ENCODE measurements at places on chromosomes 11 and 22. TPM values are rescaled to one million over a fixed set of nuclear protein-coding genes. Genes with fewer than 3 reads are reported as not detected.

The MMP27 gene
- not detected for polyA plus RNA-seq

The LSP1 gene
- 587 TPM for polyA plus RNA-seq

The GAB4 gene
- polyA plus RNA-seq: not detected

DNA sequence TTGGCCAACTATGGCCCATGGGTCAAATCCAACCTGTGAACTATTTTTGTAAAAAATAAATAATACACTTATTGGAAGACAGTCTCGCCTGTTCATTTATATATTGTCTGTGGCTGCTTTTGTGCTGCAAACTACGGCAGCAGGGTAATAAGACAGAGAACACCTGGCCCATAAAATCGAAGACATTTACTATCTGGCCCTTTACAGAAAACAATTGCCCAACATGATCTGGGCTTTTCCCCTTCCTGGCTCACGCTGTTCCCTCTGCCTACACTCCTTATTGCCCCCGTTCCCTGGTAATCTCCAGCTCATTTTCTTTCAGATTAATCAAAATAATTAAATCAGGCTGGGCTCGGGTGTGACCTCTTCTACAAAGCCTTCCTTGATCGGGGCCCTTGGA, 5.6 kb downstream of the PLAAT2 start:
- DNase-seq: no peak

- DNase-seq: no peak
Measured at GRCh38 chr11:102727890-102728289, 3.1 kb upstream of the MMP8 start.

GRCh38 chr11:127677660-127678425, 677.3 kb upstream of the KIRREL3 start:
- DNase-seq: no peak

- no peak for DNase-seq
Measured at GRCh38 chr11:3030289-3031070, 26.7 kb downstream of the CARS1 start.

GRCh38 chr11:106098893-106099553, 21.6 kb downstream of the AASDHPPT start:
- no peak for DNase-seq

Measured in naive B cell (primary cell).